Stimulated activated CD4-positive, alpha-beta T cell treated with anti-CD3 and anti-CD28 coated beads, Interleukin-4, amount 100 ng/mL, for 4 hours (primary cell): ENCODE measurements at places on chromosomes 3 and 15.

GRCh38 chr3:45950131-45950530, 6.9 kb downstream of the CXCR6 start:
- no peak for DNase-seq

DNA sequence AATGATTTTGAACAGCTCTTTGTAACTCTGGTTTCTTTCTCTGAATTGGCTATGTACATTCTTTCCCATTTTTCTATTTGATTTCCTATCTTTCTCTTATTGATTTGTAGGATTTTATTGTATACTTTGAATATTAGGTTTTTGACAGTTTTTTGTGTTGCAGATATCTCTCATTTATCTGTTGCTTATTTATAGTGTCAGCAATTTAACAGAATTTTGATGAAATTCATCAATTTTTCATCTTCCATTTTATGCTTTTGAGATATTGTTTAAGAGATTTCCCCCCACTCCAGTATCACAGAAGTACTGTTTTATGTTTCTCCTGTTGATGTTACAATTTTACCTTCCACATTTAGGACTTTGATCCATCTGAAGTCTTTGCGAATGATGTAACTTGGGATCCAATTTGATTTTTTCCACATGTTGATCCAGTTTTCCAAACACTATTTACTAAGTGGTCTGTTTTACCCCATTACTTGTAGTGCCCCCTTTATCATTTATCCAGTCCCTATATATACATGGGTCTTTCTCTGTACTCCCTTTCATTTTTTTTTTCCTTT, 46.1 kb downstream of the XYLB start:
- DNase-seq: no peak

GRCh38 chr3:155631323-155632019, 113.4 kb downstream of the PLCH1 start:
- no peak for DNase-seq

DNA sequence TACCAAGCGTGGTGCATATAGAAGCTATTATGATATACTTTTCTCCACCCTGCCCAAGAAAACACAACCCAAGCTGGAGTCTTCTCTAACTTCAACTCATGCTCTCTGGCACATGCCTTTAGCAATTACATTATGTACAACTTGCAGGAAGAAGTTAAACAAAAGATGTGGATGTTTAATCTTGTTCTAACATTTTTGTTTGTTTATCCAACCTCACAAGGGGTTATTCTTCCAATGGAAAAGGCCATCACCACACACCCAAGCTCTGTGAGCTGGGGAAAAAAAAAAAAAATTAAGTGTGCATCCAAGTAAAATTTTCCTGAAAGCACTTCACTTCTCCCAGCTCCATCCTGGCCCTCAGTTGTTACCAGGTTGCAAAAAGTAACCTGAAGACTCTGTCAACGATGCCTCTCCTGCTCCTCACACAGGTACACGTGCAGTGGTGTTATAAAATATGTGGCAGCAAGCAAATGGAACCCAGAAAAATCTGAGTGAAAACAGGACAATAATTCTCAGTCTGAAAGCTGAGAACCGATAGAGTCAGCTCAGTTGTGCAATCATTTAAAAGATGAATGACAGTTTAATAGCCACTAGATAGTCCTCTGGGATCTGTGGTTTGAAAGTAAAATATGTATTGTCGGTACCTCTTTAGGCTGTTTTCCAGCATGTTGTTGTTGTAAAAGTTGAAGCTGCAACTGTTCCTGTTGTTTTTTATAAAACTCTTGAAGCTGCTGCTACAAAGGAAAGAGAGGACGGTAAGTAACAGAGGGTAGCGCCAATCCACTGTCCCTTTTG, 531.4 kb downstream of the FOXP1 start:
- DNase-seq: no peak

DNA sequence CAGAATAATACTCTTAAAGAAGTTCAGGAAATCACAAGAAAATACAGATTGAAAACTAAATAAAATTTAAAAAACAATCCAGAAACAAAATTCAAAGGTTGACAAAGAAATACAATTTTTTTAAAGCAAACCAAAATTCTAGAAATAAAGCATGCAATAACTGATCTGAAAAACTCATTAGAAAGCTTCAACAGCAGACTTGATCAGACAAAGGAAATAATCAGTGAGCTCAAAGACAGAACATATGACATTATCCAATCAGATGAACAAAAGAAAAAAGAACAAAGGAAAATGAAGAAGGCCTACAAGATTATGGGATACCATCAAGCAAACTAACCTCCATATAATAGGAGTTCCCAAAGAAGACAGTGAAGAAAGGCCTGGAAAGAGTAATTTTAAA, 336.8 kb downstream of the RSL24D1 start:
- DNase-seq: no peak
